ENCODE measurements at places on chromosomes 1 and 21.

- DNase-seq: no peak
Observed at GRCh38 chr1:58884706-58885661, 101.1 kb upstream of the JUN start.

DNA sequence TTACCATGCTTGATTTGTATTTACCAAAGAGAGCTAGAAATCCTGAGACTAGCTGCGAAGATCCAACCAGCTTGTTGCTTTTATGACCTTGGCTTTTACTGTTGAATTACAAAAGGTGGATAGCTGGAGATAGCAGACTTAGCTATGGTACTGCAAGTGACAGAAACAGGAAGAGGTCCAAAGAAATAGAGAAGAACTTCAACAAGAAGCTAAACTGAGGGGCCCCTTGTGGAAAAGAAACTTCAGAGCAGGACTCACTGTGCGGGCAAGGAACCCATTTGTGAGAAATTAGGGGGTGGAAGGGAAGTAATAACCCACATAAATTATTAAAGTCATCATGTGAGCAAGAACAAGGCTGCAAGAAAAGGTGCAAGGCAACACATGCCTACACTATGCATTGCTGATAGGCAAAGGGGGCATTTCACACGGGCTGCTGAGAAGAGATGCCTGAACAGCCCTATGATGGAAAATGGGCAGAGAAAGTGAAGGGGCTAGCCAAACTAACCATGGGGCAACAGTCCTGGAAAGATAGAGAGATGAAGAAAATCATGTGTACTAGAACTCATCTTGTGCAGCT is 116.6 kb upstream of the PRDX6 start:
- no peak for DNase-seq

DNA sequence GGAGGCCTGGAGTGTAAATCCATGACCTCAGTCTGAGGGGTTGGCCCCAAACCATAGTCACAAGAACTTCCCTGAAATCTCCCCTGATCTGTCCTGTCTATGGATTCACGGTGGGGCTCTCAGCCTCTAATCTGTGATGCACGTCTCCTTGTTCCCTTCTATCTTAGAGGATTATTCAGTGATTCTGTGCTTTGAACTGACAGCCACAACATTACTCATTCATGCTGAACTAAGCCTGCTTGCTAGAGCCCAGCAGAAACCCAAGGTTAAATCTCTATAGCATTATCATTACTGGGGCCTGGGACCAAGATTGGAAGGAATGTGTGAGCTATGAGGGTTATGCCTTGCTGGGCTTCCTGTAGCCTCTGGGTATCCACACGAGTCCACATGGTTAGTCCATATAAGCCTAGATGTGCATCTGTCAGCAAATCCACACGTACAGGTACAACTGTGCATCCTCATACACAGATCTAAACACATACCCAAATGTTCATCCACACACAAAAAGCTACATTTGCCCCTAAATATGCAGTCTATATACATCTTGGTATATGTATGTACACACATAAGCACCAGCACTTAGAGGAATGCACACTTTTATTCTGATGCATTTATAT is 22.4 kb upstream of the MAGOH start:
- DNase-seq: no peak

DNA sequence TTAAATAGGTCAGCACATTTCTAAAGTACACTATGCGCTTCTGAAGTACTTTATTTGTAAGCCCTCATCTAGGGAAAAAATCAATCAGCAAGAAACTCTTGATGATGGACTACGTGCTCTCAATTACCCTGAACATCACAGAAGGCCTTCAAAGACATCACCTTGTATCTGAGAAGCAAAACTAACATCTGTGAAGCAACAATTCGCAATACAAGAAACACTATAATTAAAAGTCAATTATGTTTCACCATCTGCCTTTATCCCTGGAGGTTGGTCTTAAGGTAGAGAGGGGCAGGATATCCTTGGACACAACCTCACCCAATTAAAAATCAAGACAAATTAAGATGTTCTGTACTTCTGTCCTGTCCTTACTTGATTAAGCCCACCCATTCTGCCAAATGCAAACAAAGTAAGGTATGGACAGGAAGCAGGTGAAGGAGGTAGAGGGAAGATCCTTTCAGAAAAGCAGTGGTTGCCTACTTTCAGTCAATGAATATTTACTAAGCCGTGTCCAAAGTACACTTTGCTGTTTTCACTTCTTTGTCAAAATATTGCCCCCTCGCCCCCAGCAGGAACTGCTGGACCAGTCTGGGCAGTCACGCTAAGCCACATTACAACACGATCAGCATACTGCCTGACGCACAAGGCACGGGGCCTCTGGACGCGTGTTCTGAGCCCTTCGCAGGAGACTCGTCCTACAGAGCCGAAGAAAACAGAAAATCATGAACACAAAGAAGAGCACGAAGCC is 887 bp downstream of the SLC19A2 start:
- DNase-seq: no peak

GRCh38 chr1:210125143-210125542 is 107.5 kb upstream of the SERTAD4 start:
- no peak for DNase-seq

- DNase-seq: no peak
Observed at GRCh38 chr1:200029035-200029821, 1.7 kb downstream of the NR5A2 start.

GRCh38 chr1:5220421-5220820 is 566.0 kb downstream of the AJAP1 start:
- DNase-seq: no peak

DNA sequence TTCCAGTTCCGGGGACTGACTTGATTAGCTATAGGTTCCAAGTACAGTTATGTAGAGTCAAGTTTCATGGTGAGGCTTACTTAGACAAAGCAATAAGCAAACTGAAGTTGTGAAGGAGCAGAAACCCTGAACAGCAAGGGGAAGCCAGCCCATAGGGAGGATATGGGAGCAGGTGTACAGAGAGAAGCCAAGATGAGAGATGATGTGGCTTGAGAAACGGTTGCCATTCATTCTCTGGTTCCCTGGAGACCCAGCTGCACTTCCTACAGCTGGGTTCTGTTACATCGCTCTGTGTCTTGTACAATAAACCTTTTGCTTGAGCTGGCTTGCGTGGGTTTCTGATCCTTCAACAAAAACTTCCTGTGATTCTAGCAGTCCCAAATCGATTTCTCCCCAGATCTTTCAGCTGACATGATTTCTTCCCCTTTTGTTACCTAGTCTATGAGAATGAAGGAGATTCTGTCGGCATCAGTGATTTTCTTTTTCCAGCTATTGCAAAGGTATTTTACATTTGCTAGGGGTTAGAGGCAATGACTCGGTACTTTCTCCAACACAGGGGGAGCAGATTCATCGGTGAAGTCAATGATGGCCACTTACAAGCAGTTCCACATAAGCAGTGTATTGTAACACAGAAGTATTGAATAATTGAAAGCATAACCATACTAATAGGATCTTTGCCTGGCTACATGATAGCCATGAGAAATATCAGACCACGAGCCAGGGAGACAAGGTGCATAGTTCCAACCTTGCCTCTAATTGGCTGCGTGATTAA is 67.3 kb downstream of the URB2 start:
- no peak for DNase-seq

- no peak for DNase-seq
Observed at GRCh38 chr21:16258844-16259611, 529.2 kb downstream of the USP25 start.

DNA sequence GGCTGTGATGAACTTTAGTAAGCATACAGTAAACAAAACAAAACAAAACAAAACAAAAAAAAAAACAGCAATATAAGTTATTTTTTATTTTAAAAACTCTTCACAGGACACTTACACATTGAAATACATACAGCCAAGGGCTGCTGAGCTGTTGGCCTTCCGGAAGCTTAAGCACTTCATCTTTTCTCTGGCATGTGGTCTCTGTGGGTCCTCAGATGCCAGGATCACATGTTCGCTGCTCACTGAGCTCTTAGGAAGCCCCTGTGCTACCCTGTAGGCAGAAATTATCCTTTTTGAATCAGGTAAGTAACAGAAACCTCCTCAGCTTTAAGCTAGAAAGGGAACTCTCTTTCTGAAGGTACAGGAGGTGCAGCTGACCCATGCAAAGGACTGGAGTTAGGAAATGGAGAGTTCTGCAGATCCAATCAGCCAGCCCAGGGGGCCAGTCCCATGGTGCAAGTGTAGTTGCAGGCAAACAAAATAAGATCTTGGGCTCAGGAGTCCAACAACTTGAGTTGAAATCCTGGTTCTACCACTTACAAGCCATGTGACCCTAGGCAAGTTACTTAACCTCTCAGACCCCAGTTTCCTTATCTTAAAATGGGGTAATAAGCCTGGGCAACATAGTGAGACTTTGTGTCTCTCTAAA is 22.4 kb upstream of the MED18 start:
- DNase-seq: no peak

DNA sequence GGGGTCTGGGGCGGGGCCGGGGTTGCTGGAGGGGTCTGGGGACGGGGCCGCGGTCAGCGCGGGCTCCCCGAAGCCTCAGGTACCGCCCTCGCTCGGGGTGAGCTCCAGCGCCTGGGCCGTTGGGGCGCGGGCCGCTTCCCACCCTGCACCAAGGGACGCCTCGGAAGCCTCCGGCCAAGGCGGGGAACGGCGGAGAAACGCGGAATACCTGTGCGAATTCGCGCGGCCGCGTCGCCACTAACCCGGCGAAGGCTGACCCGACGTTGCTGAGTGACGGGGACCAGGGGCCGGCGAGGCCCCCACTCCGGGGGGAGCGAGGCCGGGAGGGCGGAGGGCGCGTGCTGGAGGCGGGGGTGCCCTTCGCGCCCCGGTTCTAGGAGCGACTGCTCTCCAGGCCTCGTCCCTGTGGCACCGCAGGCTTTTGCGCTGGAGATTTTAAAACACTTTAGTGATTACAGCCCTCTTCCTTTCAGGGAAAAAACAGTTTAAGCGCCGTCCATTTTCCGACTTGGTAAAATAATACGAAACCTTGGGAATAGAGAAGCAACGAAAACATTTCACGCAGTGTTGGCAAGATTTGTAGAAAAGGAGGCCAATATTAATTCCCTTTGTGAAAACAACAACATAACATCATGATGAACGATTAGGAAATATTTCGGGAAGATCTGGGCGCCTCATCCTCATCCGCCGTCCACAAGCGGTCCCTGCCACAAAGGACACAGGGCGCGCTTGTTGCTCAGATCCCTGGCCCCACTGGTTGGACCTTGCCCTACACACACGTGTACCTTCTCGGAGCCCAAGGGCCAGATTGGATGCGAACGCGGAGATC is 971 bp upstream of the GNG4 start:
- DNase-seq: no peak

GRCh38 chr1:29679316-29679715 is 443.0 kb downstream of the PTPRU start:
- no peak for DNase-seq

- DNase-seq: no peak
Observed at GRCh38 chr21:41197582-41197981, 29.6 kb downstream of the BACE2 start.

GRCh38 chr1:15953791-15954241 is 22.1 kb downstream of the ZBTB17 start:
- DNase-seq: no peak

DNA sequence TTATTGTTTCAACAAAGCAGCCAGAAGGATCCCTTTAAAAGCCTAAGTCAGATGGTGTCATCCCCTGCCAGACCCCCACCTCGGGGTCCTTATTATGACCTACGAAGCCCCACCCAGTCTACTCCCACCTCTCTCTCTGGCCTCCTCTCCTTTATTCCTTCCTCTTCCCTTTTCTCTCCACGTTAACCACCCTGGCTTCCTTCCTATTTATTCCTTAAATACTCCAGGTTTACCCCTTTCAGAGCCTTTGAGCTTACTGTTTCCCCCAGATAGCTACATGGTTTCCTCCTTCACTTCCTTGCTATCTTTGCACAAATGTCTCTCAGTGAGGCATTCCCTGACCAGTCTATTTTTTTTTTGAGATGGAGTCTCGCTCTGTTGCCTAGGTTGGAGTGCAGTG is 12.0 kb upstream of the SLC9A1 start:
- DNase-seq: no peak

DNA sequence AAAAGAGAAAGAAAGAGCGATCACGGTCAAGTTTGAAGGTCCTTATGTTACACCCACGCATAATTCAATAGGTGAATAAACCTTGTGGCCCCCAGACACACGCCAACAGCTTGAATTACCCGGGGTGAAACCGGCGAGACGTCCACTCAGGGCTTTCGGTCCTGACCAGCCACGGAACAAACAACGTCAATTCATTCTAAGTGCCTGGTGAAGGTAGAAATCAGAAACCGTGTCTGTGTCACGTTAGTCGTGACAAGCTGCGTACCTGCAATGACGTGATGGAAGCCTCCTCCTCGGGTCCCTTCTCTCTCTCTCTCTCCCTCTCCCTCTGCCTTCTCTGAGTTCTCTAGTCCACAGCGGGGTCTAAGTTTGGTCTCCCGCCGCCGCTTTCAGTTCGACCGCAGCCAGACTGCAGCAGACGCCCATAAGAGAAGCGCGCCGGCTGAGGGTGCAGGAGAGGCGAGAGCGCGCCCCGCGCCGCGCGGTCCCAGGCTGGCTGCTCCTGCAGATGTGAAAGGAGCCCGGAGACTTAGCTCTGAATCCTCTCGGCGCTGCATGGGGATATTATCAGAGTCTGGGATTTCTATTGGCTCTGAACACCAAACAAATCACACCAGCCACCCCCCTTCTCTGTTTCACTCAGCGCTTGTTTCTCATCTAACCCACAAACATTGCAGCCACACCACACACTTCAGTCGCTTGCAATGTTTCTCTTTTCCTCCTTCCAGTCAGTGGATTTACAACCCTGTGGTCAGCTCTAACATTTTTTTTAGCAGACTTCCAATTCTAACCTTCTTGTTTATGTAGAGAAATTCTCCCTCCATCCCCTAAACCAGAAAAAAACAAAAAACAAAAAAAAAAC is at the start of gene GREM2:
GREM2 (minus strand) TSS at position 537 of the 862 bp plus-strand sequence. CDS start 118,680 bp downstream, outside the sequence.
- peak; percentile 16 for DNase-seq

GRCh38 chr1:24702511-24703293 is 42.5 kb upstream of the CLIC4 start:
- no peak for DNase-seq

DNA sequence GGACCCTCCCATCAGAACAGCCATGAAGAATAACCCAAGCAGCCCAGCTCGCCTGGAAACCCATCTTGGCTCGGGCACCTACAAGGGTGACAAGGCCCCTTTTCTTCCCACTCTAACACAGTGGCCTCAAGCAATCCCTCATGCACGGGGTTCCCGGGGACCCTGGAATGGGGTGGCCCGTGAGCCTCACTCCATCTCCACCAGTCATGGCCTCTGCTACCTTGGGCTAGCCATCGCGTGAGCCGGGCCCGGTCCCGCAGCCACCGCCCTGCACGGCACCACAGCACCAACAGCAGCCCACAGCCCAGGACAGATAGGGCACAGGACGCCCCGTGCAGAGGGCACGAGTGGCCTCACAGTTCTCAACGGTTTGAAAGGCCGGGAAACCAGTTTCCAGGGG is 19.0 kb downstream of the WDR4 start:
- DNase-seq: no peak

- DNase-seq: no peak
Observed at GRCh38 chr1:8267307-8267706, 50.6 kb upstream of the SLC45A1 start.

GRCh38 chr1:53125623-53126360 is 16.6 kb downstream of the SLC1A7 start:
- DNase-seq: no peak

- DNase-seq: no peak
Observed at GRCh38 chr1:222090103-222090502, 348.2 kb upstream of the DUSP10 start.

Measured in stimulated activated CD4-positive, alpha-beta T cell treated with anti-CD3 and anti-CD28 coated beads, Interleukin-2, amount 100 ng/mL, for 48 hours (primary cell).